ENCODE measurements at places on chromosomes 16 and 17. TPM values are rescaled to one million over a fixed set of nuclear protein-coding genes. Genes with fewer than 3 reads are reported as not detected.

PRR35 gene
- total RNA-seq = 0.12 TPM

ERBB2 gene
- 123 TPM for total RNA-seq

BCL6B gene
- total RNA-seq = not detected

COQ7 gene
- total RNA-seq = 18.2 TPM

TNP2 gene
- not detected for total RNA-seq

NT5M gene
- total RNA-seq = 5.9 TPM

ZNF764 gene
- 16.8 TPM for total RNA-seq

TNRC6C gene
- total RNA-seq = 36.7 TPM

TOM1L1 gene
- total RNA-seq = 46.7 TPM

- DNase-seq = no peak
Measured at GRCh38 chr16:83794860-83795554, 12.8 kb upstream of the HSBP1 start.

DNA sequence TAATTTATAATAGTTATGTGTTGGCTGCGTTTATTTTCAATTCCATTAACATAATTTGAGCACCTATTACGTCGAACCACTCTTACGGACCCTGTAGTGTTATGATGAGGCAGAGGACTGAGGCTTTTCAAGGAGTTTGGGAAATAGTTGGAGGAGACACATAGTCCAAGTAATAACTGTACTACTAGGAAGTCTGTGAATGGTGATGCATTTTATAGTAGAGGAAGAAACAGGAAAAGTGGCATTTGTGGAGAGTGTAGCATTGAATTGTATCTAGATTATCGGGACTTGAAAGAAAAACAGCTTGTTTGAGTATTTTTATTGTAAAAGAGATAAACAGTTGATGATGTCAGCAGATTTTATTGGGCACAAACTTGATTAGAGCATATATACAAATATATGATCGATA lies 1.7 kb downstream of the NFATC3 start:
- DNase-seq = no peak

- DNase-seq = peak; percentile 55
Measured at GRCh38 chr16:1470481-1471251, 4.2 kb downstream of the CLCN7 start.

DNA sequence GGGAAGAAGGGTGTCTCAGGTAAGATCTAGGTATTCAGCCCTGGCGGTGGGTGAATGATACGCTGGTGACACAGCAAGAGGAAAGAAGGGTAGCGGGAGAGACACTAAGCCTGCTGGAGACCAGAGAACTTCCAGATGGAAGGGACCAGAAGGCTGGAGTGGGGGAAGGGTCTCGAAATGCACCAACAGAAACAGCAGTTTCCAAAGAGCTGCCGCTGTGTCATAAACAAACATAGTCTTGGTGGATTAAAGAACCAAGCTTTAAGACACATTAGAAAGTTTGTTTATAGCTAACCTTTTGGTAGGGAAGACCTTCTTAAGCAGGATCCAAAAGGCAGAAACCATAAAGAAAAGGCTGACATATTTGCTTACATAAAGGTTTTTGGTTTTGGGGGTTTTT lies 20.9 kb downstream of the TRPV3 start:
- DNase-seq = no peak

DNA sequence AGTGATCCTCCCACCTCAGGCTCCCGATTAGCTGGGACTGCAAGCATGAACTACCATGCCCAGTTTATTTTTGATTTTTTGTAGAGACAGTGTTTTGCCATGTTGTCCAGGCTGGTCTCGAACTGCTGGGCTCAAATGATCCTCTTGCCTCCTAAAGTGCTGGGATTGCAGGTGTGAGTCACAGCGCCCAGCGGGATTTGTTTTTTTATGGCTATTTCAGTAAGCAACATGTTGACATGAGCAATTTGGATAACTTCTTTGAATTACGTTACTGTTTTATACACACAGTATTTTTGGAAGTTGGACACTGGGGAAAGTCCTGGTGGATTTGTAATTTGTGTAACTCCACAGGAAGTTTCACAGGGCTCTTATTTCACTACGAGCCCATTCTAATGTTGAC lies 18.5 kb upstream of the RHOT1 start:
- no peak for DNase-seq

DNA sequence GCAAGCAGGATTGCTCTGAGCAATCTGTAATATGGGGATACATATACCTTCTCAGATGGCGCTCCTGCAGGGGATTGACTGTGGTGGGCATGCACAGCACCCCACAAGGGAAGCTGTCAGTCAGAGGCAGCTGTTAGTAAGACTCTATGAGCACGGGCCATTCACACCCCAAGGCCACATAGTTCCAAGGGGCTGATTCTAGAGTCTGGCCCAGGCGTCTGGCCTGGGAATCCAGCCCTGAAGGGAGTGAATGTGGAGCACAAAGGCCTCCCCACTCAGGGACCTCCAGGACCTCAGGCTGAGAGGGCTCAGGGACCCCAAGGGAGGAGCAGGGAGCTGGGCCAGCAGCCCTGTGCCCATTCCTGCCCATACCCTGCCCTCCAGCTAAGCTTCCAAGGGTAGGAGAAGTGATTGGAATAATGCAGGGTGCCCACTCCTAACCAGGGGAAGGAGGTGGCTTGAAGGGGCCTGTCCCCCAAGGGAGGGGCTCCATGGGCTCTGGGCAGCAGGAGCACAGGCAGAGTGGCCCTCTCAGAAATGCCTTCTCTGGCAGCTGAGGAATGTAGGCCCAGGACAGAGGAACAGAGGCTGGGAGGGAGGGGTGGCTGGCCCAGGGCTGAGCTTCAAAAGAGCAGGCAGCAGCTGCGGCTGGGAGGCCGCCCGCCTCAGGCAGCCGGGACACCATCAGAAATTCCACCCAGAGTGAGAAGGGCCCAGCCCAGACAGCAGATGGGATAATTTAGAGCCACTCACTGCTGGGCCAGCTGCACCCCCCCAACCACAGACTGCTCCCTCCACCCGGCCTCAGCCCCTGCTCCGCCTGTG lies 48.9 kb upstream of the MRPS23 start:
- DNase-seq = no peak

GRCh38 chr17:6464446-6465041 lies 20.3 kb downstream of the PIMREG start:
- DNase-seq = no peak

GRCh38 chr17:70314506-70314905 lies 145.2 kb downstream of the KCNJ2 start:
- DNase-seq = no peak

- DNase-seq = no peak
Measured at GRCh38 chr17:59607817-59608403, 11.8 kb upstream of the CLTC start.

DNA sequence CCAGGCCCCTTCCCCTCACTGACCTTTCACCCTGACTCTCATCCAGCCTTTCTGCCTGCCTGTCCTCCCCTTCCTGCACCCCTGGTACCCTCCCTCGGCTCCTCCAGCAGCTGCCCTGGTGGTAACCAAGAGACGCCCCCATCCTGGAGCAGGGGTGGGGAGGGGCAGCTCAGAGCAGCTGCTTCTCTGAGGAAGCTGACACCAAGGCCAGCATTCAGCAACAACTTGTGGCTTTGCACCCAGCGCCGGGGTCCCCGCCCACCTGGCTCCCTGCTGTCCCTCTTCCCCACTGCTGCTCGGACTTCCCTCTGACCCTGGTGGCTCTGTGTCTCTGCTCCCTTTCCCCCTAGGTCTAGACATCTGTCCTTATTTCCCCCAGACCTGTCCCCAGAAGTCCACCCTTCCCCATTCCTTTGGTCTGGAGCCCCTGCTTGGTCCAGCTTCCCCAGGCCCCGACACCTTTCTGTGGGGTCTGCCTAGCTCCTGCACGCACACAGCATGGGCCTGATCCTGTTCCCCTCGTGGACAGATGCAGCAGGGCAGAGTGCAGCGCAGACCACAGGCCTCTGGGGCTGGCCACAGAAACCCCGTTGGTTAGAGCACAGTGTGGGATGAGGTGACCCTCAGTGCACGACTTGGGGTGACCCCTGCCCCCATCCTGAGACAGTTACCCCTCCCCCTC lies 1.2 kb upstream of the ATP2A1 start:
- DNase-seq = no peak

DNA sequence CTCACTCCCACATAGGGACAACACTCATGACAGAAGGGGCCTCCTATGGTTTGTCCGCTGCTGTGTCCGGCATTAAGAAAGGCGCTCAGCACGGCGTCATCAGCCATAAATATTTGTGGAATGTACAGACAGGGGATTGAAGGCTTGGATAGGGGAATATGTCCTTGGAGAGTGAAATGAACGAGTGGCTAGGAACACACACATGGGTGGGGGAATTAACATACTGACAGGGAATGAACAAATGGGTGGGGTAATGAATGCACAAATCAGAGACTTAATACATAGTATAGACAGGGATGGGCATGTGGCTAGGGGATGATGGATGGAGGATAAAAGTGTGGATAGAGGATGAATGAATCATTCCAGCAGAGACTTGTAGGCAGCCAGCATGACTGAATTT lies 154.0 kb upstream of the HSBP1 start:
- DNase-seq = no peak

DNA sequence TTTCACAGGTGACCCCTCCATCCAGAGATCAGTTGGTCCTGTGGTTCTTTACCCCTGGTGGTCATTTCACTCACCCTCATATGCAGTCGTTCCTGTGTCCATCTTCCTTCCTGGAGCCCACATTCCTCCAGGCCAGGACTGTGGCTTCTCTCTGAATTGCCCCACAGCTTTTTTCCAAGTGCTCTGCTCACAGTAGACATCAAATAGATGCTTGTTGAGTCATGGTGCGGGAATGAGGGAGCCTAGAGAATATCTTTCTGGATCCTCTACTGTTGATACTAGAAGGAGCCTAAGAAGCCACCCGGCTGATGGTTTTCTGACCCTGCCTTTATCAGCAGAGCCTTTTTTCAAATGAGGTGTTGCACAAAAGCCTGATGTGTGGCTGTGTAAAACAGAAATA lies 10.4 kb downstream of the USB1 start:
- DNase-seq = no peak

GRCh38 chr17:48037838-48038323 lies 284 bp upstream of the COPZ2 start:
- no peak for DNase-seq

- DNase-seq = no peak
Measured at GRCh38 chr16:81445966-81446906, 1.6 kb downstream of the CMIP start.

- DNase-seq = no peak
Measured at GRCh38 chr17:73717690-73718089, 73.4 kb upstream of the SDK2 start.

DNA sequence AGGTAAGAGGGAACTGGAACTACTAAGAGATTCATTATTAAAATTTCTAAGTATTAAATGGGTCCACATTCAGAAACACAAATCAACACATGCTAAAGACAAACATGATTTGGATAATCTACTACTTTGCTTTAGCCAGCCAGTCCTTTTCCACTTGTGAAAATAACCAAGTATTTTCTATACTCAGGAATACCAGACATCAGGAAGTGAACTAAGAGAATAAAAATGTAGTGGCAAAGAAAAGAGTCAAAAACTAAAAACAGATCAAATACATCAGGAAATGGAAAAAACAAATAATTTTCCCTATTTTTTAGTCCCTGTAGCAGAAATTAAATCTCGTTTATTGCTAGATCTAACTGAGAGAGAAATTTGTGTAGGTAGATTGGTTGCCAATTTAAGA lies 78.0 kb downstream of the MYO1D start:
- DNase-seq = no peak

DNA sequence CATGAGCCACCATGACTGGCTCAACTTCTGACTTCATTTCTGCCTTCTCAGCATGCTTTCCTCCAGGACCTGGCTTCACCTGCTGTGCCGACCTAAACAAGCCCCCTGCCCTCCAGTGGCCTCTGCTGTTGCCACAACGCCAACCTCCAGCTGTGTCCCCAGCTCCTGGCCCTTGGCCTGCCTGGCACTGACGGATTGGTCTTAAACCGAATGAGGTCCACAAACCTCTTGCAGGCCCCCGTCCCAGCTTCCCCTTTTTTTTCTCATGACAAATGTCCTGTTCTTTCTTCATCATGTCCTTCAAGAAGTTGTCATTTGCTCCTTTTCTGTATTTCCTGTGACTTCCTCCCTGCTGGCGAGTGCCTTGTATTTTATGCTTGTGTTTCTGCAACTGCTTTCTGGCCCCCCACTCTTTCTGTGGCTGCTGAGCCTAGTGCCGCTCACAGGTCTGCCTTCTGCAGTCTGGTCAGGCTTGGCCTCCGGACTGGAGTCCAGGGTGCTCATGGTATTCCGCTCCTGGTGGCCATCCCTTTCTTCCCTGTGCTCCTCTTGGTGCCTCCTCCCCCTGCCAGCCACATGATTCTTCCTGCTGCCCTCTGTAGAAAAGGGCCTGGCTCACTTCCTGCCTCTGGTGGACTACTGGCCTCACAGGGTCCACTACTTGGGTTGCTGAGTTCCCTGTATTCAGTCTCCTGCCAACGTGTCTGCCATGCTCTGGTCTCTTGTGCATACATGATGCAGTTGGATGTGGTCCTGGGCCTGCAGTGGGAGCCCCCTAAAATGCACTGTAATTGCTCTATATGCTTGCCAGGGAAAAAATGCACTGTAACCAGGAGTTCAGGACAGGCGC lies 2.9 kb downstream of the ATP6V0C start:
- DNase-seq = no peak

DNA sequence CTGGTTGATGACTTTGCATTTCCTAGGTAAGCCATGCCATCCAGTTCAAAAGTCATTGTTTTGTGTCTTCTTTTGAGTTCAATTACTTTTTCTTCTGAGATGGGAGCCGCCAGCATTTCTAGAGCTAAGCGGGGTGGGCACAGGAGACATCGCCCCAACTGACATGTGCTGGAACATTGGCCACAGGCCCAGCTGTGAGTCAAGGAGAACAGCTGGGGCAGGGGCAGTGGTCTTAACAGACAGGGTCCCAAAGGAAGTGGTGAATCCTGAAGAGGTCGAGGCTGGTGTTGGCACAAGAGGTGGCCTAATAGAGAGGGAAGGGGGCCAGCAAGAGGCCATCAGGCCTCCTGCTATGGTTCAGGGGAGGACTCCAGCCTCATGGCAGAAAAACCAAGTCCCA lies 17.1 kb downstream of the RAB11FIP4 start:
- DNase-seq = no peak
